ENCODE measurements at places on chromosomes 6 and 20.

DNA sequence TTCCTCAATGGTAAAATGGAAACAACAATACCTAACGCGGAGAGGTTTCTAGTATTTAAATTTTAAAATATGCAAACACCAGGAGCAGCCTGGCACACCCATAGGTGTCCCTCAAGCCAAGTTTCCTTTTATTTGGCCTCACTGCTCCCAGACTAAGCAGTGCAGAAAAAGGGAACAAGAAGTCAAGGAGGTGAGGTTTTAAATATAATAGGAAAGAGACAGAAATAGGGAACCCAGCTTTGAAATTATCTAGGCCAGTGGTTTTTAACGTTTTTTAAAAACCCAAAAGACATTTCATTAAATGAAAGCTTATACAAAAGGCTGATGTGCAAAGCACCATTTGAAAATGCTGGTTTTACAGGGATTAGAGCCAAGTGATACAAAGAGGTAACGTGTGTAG, 109.6 kb downstream of the SLC22A3 start:
- DNase-seq: peak; percentile 12

DNA sequence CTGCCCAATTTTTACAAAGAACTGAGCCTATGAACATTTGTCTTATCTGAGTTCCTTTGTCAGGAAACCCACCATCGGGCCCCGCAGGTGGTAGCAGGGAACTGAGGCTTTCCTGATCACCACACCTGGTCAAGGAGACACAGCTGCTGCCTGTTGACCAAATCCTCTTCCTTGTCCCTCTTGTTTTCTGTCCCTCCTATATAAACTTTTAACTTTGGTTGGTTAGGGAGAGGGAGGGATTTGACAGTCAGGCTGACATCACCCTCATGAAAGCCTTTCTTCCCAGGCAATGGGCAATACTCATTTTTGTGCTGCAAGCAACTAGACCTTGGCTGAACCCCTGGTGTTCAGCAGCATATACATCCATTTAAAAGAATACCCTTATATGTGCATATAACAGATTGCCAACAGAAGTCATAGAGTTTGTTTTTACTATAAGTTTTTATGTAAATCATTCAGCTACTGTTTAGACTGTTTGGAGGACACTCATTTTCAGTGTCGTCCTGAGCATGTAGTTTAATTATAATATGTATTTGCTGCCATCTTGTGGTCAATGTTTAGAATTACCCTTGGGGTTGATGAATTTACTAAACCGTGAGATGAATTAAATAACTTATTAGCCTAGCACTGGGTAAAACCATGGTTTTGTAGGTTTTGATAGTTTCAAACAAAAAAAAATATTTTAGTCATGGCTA, 17.0 kb downstream of the CRISP1 start:
- peak; percentile 76 for DNase-seq

GRCh38 chr6:9346923-9347322, 911.6 kb upstream of the SLC35B3 start:
- no peak for DNase-seq

GRCh38 chr6:29547573-29547972, 12.0 kb downstream of the UBD start:
- no peak for DNase-seq

DNA sequence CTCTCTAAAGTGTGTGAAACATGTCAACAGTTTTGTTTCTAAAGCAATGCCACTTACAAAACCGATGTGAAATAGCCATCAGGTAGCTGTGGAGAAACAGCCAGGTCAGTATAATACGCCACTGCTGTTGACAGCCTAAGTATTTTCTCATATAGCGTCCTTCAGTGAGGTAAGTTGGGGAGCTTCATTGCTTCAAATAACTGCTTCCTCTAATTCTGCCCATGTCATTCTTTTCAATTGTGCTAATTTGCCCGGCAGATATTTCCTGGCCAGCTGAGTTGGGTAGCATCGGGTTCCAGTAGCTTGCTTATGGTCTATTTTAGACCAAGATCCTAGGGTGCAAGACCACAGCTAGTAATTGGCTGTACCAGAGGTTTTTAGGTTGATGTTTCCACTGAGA, 2.1 kb upstream of the ARMC2 start:
- peak; percentile 29 for DNase-seq

- peak; percentile 64 for DNase-seq
Measured at GRCh38 chr20:6583134-6583738, 184.2 kb upstream of the BMP2 start.

- DNase-seq: peak; percentile 67
Measured at GRCh38 chr20:46752728-46753127, 43.3 kb downstream of the SLC2A10 start.

DNA sequence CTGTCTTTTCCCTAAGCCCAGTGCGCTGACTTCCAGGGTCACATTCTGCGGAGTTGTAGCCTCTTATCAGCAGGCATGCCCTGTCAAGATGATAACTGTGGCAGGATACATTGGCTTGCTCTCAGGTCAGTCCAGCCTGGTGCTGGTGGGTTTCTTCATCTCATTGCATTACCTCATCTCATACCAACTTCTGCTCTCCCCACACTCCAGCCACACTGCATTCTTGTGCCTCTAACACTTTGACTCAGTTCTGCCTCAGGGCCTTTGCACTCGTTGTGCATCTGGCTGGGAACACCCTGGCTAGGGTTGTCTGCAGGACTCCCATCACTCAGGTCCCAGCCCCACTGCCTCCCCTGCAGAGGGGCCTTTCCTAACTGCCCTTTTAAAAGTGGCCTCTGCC, 110.3 kb upstream of the BACH2 start:
- DNase-seq: no peak

DNA sequence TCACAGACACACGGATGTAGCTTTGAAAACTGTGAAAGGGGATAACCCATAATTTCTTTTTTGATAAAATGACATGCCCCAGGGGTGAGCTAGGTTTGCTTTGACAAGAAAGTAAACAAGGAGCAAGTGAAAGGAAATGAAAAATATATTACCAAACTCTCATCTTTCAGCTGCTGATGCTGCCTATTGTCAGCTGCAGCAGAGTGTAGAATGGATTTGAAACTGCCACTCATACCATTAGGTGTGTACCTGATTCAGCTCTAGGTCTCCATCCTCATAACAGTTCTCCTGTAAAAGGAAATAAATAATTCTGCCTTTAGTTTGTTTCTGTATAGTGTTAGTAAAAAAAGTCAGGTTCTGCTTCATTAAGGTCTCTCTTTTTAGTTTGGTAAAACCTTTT, 415.1 kb upstream of the MARCKS start:
- DNase-seq: no peak

Data from suppressor macrophage treated with lipopolysaccharide for 4 hours (primary cell).